Brain microvascular endothelial cell (primary cell): ENCODE measurements at places on chromosomes 16 and 17.

DNA sequence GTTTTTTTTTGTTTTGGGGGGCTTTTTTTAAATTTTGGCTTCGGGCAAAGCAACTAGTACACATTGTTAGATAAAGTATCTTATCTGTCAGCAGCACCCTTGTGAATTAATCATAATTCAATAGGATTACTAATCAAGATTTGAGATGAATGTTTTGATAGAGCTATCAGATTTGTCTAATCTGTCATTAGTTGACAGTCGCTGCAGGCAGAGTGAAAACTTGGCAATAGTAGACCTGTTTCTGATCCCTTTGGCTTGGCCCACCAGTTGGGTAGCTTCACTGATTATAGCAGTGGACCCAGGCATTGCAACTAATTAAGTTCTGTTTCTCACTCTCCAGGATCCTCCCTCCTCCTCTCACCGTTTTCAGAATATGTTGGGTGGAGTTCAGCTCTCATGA, 258.6 kb downstream of the IRX3 start:
- no peak for DNase-seq

- DNase-seq: no peak
These were observed 39.8 kb upstream of the IRF8 start for GRCh38 chr16:85858984-85859817.

- no peak for DNase-seq
These were observed 8.4 kb downstream of the CDR2L start for GRCh38 chr17:74995847-74996246.

- DNase-seq: no peak
These were observed 113.4 kb upstream of the KCNJ16 start for GRCh38 chr17:69961501-69962145.

DNA sequence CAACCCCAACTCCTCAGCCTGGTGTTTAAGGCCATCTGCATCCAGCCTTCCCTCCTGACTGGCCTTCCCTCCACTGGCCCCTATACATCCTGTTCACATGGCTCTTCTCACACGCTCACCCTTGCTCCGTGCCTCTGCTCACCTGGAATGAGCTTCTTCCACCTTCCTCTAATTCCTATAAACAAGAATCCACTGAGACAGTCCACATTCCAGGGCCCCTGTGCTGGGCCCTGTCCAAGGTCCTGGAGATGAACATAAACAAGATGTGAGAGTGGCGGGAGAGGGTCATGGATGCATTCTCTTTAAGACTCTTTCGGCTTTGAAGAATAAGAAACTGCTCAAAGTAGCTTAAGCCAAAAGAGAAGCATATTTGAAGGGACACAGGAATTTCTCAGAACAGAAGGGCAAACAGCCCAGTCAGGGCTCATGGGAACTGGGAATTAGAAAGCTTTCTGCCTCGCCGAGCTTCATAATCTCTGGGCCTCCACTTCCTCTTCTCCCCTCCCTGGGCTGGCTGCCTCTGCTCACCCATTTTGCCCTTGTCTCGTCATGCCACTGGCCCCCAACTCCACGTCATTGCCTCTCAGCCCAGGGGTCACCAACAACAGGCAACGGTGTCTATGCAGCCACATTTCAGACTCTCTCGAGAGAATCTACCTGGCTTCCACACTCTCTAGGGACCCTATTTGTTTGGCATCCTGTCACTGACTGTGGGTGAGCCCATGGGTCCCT, 13.5 kb downstream of the SPPL2C start:
- peak; percentile 22 for DNase-seq
